ENCODE measurements at places on chromosomes 11 and 22.
A peak's percentile ranks its signal among the peaks of the same experiment; 100 is the strongest.

GRCh38 chr11:5666402-5666793, 18.5 kb downstream of the TRIM5 start:
- no peak for DNase-seq

GRCh38 chr11:113167599-113167998, 146.8 kb upstream of the TTC12 start:
- no peak for DNase-seq

GRCh38 chr11:66335531-66336233, 552 bp downstream of the RIN1 start:
- DNase-seq: peak; percentile 58

- DNase-seq: no peak
Measured at GRCh38 chr11:13958641-13959400, 3.7 kb upstream of the SPON1 start.

DNA sequence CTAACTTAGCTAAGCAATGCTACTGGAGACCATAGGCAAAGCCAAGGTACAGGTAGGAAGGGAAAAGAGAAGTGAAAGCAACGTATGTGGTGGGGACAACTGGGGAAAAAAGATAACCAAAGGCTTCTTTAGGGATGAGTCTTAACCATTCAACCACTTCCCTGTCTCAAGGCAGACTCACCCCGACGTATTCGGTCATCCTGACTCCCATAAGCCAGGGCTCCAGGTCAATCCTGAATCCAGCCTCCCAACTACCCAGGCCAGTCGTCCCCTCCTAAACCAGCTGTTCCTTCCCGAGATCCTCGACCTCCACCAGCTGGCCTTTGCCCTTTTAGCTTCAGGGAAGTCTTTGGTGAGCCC, 330 bp downstream of the ACP2 start:
- peak; percentile 35 for DNase-seq

All from fibroblast of the aortic adventitia (primary cell).